ENCODE measurements at places on chromosomes 13 and 19. TPM values are rescaled to one million over a fixed set of nuclear protein-coding genes. Genes with fewer than 3 reads are reported as not detected.

DCT gene
- 0.05 TPM for total RNA-seq

C19orf47 gene
- total RNA-seq: 25.6 TPM

CPAMD8 gene
- total RNA-seq: 1.3 TPM

ARRDC5 gene
- 1.1 TPM for total RNA-seq

FXYD1 gene
- total RNA-seq: 0.70 TPM

SLC25A41 gene
- total RNA-seq: 0.23 TPM
